Bladder microvascular endothelial cell (primary cell): ENCODE measurements at places on chromosomes 11 and 22. TPM values are rescaled to one million over a fixed set of nuclear protein-coding genes. Genes with fewer than 3 reads are reported as not detected.

Gene OR2D2
- 0.16 and 0.19 TPM in 2 replicates for total RNA-seq

Gene OPCML
- 0.31 TPM in 1 of 2 replicates, not detected in the other for total RNA-seq

Gene OR5B21
- total RNA-seq, result not detected in 2 replicates

Gene PHF21B
- total RNA-seq, result not detected in 2 replicates

Gene GLB1L2
- total RNA-seq, result 0.16 and 0.25 TPM in 2 replicates
